Hypothalamus (tissue), 51 donors: ENCODE measurements at places on chromosomes 1 and 21.
A peak's percentile ranks its signal among the peaks of the same experiment; 100 is the strongest.

GRCh38 chr1:211951856-211952255 is 83.5 kb downstream of the INTS7 start:
- no peak for DNase-seq

DNA sequence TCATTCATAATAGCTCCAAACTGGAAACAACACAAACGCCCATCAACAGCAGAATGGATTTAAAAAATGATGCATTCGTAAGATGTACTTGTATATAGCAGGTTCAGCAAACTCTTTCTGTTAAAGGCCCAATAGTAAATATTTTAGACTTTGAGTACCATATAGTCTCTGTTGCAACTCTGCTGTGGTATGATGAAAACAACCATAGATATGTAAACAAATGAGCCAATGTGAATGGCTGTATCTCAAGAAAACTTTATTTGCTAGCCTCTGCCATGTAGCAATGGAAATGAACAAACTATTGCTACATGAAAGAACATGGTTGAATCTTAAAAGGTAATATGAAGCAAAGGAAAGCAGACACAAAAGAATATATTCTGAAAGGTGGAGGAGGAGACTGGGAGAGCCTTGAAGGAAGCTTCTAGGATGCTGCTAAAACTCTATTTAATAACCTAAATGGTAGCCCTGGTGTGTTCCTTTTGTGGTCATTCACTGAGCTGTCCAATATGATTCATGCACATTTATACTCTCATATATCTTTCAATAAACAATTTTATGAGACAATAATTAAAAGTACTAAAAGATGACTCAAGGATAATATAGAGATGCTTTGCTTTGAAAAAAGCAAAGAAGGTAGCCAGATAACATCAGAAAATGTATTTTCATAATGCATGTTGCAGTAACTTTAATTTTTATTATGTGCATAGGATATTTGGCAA is 29.1 kb upstream of the FMO3 start:
- no peak for DNase-seq

- DNase-seq, result no peak
Observed at GRCh38 chr1:26164036-26164860, 4.5 kb downstream of the C1orf232 start.

DNA sequence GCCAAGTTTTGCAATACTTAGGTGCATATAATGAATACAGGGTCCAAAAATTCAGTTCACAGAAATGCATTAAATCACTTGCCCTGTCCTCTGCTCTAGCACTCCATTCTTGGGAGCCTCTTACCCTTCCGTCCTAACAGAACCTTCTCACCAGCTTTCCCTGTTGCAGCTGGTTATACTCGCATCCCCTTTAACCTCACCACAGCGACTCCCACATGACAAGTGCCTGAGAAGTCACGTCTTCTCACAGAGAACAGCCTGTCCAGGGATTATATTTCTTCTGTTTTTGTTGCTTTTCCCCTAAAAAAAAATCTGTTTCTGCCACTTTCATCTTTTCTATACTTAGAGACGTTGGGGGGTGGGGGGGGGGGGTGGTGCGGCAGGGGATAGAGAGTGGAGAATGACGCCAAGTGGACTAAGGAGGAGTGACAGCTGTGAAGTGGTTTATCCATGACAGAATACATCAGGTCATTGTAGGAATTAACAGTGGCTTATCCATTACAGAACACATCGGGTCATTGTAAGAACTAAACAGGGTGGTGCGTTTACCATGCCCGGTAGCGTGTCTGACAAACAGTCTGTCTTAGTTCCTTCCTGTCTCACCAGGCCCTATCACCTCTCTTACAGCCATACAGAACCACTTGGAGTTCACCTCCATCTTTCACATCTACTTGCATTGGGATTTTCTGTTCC is 117.6 kb downstream of the UBE2U start:
- DNase-seq, result no peak

GRCh38 chr1:183074215-183074614 is 51.0 kb downstream of the LAMC1 start:
- no peak for DNase-seq

DNA sequence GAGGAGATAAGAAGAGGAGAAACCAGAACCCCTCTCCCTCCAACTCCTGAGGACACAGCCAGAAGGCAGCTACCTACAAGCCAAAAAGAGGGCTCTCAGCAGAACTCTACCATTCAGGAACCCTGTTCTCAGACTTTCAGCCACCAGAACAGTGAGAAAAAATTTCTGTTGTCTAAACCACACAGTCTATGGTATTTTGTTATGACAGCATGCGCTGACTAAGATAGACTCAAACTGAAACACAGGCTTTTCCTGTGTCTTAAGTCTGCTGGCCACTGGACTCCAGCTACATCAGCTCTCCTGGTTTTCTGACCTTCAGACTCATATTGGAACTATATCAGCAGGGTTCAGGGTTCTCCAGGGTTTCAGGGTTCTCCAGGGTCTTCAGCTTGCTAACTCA is 126.5 kb upstream of the TNFSF4 start:
- DNase-seq, result no peak

DNA sequence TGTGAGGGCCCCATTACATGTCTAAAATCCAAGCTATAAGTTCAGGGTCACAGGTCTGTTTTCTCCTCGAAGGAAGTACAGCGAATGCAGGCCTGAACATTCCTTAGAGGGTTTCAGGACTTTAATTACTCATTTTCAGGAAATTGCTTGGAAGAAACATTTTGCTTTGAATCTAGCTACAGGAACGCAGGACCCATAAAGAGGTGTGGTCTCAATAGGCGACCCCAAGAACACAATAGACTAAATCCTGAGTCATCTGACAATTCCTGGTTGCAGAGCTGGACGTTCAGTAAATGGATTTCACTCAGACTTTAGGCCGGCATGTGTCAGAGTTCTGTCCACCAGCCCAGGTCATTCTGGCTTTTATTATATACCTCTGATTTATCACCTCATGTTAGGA is 1.0 kb upstream of the ERG start:
- DNase-seq, result no peak

DNA sequence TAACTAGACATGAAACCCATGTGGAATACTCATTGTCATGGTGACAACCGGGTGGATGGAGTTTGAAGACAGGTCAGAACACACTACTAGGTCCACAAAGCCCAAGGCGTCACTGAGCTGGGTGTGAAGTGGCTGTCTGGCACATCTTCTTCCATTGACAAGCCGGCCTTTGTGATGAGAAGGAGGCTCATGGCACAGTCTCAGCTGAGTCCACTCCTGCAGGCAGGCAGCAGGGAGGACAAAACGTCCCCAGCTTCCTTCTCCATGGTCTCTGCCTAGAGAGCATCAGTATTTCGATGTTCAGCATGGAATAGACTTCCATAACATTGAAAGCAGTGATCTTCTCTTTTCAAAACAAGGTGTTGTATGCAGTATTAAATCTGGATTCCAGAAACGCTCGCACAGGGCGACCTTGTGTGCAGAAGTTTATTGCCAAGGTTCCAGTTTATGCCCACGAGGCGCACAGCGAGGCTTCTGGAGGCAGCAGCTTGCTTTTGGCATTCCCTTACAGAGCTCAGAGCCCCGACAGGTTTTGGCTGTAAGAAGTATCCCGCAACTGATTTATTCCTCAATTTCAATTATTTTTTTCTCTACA is 104.2 kb downstream of the SIM2 start:
- no peak for DNase-seq

GRCh38 chr1:91501971-91502671 is 1.5 kb downstream of the CDC7 start:
- DNase-seq, result no peak

GRCh38 chr1:232626452-232626851 is 3.5 kb downstream of the SIPA1L2 start:
- no peak for DNase-seq

GRCh38 chr1:51850420-51851223 is 27.9 kb downstream of the NRDC start:
- no peak for DNase-seq

- DNase-seq, result no peak
Observed at GRCh38 chr1:39926820-39927219, 25.1 kb upstream of the MYCL start.

- DNase-seq, result no peak
Observed at GRCh38 chr1:239997515-239998311, 94.0 kb upstream of the FMN2 start.

DNA sequence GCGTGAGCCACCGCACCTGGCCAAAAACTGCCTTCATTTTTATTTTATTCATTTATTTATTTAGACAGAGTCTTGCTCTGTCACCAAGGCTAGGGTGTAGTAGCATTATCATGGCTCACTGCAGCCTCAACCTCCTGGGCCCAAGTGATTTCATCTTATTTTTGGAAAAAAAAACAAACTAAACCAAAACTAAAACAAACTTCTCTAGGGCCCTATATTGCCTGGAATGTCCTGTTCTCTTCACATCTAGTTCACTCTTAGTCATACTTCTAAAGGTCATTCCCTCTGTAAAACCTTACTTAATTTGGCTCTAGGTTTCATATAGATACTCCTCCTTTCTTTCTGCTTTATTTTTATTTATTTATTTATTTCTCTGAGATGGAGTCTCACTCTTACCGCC is 15.6 kb downstream of the RPS27 start:
- no peak for DNase-seq

DNA sequence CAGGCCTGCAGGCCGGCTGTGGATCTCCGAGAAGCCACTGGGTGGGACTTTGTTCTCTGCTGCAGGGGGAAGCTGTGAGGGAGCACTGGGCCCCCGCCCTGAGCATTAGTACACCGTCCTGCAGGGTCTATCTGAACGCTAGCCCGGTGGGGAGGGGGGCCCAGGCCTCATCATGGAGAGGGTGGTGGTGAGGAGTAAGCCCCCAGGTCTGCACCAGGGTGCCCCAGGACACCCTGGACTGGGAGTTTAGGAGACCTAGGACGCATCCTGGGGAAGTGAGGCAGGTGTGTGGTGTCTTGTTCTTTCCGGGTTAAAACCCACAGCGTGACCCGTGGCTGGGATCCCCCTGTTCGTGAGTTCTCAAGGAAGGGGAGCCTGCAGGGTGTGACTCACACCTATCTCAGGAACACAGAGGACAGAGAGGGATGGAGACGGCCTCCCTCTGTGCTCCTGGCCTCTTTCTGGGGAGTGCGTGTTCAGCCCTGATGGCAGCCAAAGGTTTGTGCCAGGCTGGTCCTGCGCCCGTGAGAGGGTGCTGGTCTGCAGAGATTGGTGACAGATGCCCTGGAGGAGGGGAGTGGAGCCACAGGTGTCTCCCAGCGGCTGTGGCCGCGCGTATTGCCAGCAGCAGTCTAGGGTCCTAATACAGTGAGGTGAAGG is 44.8 kb downstream of the AGPAT3 start:
- no peak for DNase-seq

- DNase-seq, result peak; percentile 24
Observed at GRCh38 chr1:154546264-154547063, 12.0 kb downstream of the UBE2Q1 start.

DNA sequence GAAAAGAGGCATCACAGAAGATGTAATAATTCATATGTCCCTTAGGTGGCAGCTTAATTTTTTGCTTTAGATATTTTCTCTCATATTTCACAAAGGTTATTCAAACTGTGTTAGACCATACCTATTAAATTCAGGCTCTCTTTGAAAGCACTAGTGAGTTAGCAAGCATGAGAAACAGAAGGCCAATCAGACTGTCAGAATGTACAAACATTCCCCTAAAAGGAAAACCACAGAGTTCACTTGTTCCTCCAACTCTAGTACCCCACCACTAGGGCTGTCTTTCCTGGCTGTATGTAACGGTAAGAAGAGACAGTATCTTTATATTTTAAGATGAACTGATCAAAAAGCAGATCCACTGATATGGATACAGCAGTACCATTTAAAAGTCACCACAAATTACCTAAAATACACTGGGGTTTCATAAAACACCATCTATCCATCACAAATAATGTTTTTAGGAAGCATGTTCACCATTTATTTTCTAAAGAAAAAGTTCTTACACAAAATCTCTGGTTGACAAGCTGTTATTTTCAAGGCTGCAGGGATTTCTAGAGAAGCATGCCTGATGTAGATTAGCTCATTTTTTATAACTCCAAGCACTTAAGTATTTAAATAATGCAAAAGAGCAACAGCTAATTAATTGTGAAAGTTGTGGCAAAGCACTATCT is 1.8 kb downstream of the ARPC5 start:
- DNase-seq, result no peak

- no peak for DNase-seq
Observed at GRCh38 chr1:36855699-36856494, 178.4 kb downstream of the GRIK3 start.

DNA sequence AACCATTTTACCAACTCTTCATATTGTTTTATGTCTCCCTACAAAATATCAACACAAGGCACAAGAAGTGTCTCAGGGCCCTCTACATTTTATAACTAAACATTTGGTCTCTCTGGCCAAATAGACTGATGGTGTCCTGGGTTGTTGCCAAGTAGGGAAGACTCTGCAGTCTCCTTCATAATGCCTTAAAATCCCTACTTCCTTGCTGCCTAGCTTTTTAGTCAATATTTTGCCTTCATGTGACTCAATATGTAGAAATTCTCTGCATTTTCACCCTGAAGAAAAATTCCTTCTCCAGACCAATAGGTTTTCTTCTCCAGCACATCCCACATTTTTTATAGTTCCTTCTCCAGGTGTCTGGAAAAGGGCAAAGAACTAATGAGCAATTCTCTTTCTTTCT is 72.6 kb upstream of the IPO9 start:
- DNase-seq, result no peak

DNA sequence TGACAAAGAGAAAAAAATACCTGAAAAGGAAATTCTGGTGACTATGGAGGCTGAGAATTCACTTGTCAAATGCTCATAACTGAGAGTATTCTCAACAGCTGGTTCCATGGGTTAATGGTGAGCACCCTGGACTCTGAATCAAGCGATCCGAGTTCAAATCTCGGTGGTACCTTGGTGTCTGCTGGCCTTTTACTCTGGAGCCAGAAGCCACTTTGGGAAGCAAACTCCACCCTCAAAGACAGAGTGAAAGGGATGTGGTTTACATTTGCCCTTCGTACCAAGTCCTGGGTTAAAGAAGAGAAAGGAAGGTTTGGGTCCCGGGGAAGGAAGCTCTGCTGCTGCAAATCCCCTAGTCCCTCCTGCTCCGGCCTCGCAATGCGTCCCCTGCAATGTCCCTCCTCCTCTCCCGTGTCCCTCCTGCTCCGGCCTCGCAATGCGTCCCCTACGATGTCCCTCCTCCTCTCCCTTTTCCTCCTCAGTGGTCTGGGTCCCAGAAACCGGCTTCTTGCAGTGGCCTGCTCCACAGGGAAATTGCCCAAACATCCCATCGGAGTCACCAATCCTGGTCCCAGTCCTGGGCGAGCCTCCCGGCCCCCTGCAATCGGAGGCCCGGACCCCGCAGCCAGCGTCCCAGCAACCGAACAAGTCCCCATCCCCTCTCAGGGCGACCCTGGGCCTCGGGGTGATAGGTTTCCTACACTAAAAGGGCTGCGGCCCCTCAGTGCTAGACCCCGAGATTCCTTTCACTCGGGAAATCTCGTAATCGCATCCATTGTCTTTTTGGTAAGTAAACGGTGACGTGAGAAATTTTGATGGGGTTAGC is 129.4 kb downstream of the PPIAL4G start:
- DNase-seq, result no peak

DNA sequence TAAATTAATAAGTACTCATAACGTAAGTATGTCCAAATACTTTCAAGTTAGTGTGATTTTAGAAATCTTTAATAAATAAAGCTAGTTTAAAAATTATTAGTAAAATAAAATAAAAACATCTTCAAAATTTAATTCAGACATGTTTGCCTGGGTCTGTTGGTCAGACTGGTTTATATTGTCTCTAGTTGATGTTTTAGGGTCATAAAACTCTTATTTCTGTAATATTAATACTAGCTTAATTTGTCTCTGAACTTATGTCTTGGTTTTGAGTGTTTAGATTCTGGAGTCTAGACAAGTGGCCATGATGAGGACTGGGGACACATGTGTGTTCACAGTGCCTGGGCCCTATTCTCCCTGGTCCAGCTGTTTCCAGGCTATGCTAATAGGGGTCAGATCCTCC is 184.5 kb upstream of the TNR start:
- no peak for DNase-seq

GRCh38 chr1:24329331-24329730 is 10.2 kb downstream of the GRHL3 start:
- no peak for DNase-seq
